KBM-7 (cell line): ENCODE measurements at places on chromosomes 3 and 15.

GRCh38 chr3:177606891-177607290 is 409.6 kb upstream of the TBL1XR1 start:
- DNase-seq: no peak

- no peak for DNase-seq
Measured at GRCh38 chr3:59606638-59607266, 556.9 kb upstream of the CFAP20DC start.

DNA sequence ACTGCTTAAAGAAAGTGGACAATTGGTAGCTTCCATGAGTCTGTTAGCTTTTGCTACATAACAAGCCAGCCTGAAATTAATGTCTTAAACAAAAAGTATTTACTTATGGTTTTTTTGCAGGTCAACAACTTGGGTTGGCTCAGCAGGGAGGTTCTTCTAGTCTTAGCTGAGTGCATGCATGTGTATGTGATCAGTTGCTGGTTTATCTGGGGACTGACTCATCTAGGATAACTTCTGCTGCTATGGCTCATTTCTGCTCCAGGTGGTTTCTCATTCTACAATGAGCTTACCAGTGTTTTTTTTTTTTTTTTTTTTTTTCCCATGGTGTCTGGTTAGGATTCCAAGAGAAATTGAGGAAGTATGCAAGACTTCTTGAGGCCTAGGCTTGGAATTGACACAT is 244.7 kb downstream of the NSUN3 start:
- DNase-seq: no peak

DNA sequence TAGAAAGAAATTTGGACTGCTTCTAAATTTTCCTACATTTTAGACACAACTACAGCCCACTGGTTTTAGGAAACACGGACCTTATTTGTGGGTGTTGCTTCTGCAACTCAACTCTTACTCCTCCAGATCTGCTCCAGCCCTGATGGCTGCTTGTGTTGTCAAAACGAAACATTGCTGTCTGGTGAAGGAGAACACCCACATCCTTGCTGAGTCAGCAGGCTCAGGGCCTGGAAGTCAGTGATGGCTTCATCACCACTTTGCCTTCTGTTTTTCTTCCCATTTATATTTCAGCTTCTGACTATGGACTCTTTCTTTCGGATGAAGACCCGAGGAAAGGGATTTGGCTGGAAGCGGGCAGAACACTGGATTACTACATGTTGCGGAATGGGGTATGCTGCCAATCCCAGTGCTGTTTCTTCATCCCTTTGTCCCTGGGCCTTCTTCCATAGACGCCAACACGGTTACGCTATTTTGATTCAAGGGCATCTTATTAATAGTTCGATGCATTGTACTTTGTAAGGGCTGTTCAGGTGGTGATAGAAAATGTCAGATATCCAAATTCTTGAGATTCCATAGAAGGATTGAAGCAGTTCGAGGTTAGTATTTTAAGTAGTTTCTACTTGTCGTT is 392.6 kb upstream of the TPM1 start:
- DNase-seq: no peak

DNA sequence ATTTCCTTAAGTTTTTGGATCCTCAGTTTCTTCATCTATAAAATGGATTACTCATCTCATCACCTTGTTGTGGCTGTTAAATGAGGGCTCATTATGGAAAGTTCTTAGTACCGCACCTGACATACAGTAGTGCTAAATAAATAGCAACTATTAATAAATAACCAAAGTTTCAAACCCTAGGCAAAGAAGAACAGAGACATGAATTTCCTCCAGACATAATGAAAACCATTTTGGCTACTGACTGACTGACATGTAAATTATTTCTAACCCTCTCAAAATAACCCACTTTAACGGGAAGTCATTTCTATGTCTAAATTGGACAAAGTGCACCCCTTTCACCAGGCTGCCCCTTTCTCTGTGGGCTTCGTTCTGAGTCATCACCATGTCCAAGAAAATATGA is 17.4 kb upstream of the KLHL6 start:
- DNase-seq: no peak

- DNase-seq: no peak
Measured at GRCh38 chr3:42667523-42668412, 14.3 kb downstream of the ZBTB47 start.

DNA sequence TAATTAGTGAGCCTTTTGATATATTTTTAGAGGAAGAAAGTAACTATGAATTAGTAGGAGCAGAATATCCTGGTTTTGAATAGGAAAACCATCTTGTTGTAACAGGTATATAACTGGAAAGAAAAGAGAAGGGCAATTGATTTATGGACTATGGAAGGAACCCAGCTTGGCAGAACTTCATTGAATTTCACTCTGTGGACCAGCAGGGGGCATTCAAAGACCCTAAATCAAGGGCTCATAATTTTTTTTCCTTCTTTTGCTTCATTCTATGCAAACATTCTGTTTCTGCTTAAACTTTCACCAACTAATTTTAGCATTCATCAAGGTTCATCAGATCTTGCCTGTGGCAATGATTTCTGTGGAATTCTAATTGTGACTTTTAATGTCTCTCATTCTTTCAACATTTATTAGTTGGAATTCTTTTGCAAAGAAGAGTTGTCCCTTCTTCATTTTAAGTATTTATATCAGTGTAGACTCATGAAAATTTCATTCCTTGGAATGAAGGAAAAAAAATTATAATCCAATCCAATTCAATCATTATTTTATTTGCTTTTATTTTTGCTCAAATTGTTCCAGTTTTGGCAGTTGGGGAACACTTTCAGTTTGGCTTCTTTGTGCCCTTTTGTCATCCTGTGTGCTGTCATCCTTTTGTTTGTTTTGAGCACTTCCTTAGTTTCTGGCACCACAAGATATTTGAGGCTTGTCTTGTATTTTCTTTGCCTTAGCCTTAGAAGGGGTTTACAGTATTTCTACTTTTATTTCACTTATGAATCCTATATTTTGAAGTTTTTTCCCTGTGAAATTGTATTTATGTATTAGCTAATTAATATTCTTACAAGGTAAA is 30.4 kb downstream of the NXPE3 start:
- DNase-seq: peak; percentile 58

GRCh38 chr3:66336333-66336766 is 115.5 kb downstream of the SLC25A26 start:
- DNase-seq: no peak

GRCh38 chr3:138374573-138375134 is 26.3 kb downstream of the MRAS start:
- no peak for DNase-seq

DNA sequence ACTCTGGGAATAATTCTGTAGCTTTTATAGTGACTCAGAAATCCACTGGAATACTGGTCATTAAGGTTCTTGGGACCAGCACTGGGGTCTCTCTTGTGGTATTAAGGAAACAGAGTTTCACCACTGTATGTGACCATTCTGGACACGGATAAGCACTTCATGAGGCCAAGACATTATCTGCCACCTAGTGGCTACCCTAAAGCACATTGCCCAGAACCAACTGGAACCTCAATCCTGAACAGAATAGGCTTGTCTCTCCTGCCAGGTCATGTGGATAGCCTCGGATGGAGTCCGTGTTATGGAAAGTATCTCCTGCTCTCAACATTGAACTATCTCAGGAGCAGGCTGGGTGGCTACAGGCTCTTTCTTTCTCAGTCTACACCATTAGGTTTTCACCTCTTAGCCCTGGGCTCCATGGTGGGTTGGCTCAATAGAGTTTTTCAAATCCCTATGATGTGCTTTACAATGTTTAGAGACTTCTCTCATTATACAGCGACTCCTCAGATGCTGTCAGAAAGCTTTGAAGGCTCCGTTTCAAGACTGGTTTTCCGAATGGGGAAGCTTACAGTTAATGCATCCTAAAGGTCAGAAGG is 167.6 kb upstream of the ST8SIA2 start:
- peak; percentile 6 for DNase-seq

GRCh38 chr15:89409184-89410038 is 74.8 kb upstream of the POLG start:
- DNase-seq: no peak

- no peak for DNase-seq
Measured at GRCh38 chr3:31946484-31947081, 34.5 kb downstream of the OSBPL10 start.

DNA sequence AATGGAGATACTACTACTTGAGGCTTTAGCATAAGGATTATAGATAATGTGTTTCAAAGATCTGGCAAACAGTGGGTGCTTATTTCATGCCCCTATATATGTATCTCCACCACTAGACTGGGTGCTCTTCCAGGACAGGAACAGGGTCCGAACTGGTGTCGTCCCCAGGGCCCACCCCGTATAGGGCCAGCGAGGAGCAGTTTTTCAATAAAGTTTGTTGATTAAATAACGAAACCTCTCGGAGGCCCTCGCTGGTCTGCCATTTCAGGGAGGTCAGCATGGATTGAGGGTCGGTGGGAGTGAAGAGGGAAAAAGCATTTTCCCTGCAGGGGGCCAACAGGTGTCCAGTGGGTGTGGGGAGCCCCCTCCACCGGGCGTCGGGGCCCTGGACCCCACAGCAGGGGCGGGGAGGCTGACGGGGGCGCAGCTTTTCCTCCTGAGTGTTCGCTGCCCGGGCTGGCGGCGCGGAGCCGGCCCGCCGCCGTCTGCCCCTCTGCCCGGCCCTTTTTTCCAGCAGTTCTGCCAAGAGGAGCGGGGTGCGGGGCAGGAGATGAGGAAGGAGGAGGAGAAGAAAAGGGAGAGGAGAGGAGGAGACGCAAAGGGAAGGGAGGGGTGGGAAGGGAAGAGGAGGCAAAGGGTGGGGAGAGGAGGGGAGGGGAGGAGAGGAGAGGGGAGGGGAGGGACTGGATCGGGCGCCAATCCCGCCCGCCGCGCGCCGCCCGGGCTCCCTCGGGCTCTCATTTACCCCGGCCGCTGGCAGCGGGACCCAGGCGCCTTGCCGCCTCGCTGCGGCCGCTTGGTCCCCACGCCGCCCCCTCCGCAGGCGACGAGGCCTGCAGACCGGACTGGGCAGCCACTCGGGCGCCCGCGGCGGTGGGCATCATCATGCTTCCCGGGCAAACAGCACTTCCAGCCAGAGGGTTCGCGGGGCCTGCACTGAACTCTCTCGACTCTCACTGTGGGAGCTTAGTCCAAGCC is 66.3 kb downstream of the ISG20 start:
- no peak for DNase-seq

GRCh38 chr3:42052484-42053351 is 38.4 kb upstream of the TRAK1 start:
- no peak for DNase-seq

DNA sequence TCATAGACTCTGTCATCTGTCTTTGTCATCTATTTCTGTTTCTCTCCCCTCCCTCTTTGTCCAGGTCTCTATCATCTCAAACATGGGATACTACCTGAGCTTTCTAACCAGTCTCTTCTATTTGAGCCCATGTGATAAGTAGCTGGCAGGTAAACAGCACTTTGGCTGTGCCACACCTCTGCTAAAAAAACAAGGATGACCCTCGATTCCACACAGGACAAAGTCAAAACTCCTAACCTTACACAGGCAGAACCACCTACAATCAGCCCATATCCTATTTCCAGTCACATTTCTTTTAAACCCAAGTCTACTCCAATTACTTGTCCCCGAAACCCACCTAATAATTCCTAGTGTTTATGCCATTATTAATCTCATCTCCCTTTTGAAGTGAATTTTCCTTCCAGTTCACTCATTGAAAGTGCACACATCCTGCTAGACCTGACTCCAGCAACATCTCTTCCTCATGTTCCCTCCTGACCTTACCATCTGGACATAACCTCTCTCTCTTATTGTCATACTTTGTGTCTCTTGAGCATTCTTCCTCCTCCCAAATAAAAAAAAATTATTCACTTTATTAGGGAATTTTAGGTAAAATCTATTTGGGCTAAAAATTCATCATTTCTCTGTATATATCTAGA is 256.1 kb upstream of the ONECUT1 start:
- DNase-seq: no peak

- no peak for DNase-seq
Measured at GRCh38 chr15:39331584-39331983, 249.3 kb upstream of the THBS1 start.

- no peak for DNase-seq
Measured at GRCh38 chr3:188700501-188700900, 471.3 kb upstream of the TPRG1 start.

DNA sequence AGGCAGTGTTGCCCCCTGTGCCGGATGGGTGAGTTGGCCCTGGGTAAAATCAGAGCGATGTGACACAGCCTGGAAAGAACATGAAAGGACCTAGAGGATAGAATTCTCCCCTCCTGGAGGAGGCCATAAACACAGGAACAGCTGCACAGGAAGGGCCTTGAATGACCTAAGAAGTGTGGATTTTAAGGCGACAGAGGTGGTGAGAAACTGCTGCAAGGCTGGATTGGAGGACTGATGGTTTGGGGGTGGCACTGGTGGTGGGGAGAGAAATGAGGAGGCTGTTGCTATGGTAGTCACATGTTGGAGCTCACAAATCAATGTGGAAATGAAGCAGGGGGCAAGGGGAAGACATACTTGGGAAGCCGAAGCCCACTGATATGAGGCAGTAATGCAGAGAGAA is 13.8 kb downstream of the XIRP1 start:
- no peak for DNase-seq

DNA sequence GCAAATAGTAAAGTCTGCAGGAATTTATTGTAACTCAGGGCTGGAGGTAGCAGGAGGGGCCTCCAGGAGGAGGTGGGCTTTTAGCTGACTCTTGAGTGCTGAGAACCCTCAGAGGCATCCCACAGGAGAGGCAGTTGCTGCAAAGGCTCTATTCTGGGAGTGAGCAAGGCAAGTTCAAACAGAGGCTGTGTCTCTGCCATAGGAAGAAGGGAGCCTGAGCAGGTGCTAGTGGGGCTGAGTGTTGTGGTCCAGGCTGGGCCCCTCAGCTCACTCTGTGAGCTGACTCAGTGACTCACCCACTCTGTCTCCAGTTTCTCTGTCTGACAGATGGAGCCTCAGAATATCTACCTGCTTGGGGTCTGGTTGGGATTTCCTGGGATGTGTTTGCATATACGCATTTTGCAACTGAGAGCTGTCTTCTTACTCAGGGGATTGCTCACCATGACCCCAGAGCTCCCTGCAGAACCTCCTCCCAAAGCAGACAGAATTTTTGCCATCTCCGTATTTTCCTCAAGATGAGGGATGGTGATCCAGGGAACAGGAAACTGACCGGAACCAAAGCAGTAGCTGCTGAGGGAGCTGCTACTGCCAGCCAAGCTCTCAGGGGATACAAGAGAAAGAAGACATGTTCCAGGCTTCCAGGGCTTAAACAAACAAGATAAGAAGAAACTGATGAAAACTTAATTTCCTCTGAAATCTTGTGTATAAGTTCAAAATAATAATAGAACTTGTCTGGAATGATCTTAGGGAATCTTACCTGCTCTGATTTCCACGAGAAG is 13.6 kb upstream of the NOX5 start:
- no peak for DNase-seq

DNA sequence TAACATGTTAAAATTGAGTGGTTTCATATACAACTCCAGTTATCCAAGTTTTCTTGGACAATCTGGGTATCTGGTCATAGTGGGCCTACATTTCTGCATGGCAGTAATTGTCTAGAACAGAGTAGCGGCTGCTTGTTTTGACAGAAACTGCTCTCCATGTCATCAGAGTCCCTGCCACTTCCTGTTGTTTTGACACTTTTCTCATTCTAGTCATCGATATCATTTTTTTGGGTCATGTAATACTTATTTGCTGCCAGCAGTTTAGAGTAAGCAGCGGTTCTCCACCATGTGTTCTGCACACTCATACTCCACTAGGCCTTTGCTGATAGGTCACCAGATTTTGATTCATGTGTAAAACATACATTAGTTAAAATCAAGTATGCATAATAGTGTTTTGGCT is 81.5 kb downstream of the SLC25A26 start:
- no peak for DNase-seq

- DNase-seq: no peak
Measured at GRCh38 chr15:29056839-29057450, 171.2 kb downstream of the APBA2 start.
